T1000 (cell line): ENCODE measurements at places on chromosomes 3 and 15.

GRCh38 chr3:173744895-173745294, 347.4 kb downstream of the NLGN1 start:
- no peak for DNase-seq

GRCh38 chr3:37506956-37507535, 332.7 kb upstream of the LRRFIP2 start:
- no peak for DNase-seq

GRCh38 chr3:12143949-12144504, 14.7 kb downstream of the TIMP4 start:
- no peak for DNase-seq

- DNase-seq, result no peak
Observed at GRCh38 chr3:178055939-178056338, 480.3 kb upstream of the KCNMB2 start.

- DNase-seq, result no peak
Observed at GRCh38 chr15:57503051-57503702, 88.5 kb upstream of the MYZAP start.

- no peak for DNase-seq
Observed at GRCh38 chr3:132285620-132285945, 31.6 kb upstream of the ACP3 start.

DNA sequence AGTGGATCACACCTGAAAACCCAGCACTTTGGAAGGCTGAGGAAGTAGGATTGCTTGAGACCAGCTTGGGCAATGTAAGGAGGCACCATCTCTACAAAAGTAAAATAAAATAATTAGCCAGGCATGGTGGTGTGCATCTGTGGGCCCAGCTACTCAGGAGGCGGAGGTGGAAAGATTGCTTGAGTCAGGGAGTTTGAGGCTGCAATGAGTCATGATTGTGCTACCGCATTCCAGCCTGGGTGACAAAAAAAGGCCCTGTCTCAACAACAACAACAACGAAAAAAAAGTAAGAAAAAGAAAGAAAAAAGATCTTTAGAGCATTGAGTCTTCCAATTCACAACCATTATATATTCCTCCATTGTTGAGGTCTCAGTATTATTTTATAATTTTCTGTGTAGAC, 192.4 kb upstream of the DPH6 start:
- DNase-seq, result no peak
